ENCODE measurements at places on chromosomes 5 and 9.
A peak's percentile ranks its signal among the peaks of the same experiment; 100 is the strongest.

- DNase-seq = no peak
These were observed 117.5 kb downstream of the IRX2 start for GRCh38 chr5:2633992-2634391.

DNA sequence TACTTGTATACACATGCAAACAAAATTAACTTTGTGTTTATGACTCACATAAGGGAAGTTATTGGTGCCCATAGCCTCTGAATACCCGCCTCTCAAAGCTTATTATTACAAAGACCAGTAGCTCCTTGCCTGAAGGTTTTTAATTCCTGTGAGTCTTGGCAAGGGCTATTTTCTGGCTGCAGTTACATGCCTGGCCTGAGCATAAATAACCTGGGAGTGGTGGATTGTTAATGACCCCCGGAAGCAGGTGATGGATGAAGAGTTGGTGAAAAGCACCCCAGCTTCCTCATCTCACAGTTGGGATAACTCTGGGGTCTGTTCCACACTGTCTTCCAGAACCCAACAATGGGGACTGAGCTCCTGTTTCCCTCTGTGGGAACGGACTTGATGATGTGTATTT lies 594.5 kb downstream of the PDE4D start:
- no peak for DNase-seq

GRCh38 chr9:71916834-71917534 lies 5.5 kb downstream of the C9orf85 start:
- DNase-seq = no peak

GRCh38 chr9:29644514-29644913 lies 2071.2 kb upstream of the C9orf72 start:
- DNase-seq = no peak

DNA sequence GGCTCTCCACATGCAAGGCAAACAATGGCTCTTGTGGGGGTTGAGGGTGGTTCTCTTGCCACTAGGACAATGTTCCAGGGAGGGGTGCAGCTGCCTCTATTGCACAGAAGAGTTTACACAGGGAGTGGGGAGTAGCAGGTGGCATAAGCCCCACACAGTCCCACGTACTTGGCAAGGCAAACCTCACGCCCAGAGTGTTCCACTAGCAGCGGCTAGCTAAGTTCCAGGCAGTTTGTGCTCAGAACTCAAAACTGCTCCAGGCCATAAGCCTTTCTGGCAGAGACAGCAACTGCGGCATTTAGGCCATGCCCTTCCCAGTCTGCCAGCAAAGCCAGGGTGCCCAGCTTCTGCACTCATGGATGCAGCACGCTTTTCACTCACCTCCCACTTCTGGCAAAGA lies 29.0 kb upstream of the BTNL3 start:
- DNase-seq = no peak

DNA sequence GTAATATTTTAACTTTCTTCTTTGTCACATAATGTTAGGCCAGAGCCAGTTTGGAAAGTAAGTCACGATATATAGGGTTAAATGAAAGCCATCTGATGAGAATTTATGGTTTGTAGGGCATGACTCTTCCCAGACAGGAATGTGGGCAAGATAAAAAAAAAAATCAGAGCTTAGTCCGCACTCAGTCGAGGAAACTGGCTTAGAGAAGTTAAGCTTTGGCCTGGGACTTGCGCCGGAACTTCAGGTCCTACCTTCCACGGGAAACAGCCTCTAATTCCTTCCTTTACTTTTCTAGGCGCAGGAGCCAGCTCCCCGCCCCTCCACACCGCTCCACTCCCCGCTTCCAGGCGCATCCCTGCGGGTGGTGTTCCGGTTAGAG lies 475 bp downstream of the DDX31 start:
- peak; percentile 75 for DNase-seq

- peak; percentile 77 for DNase-seq
These were observed 22.7 kb upstream of the LECT2 start for GRCh38 chr5:135977375-135977928.

DNA sequence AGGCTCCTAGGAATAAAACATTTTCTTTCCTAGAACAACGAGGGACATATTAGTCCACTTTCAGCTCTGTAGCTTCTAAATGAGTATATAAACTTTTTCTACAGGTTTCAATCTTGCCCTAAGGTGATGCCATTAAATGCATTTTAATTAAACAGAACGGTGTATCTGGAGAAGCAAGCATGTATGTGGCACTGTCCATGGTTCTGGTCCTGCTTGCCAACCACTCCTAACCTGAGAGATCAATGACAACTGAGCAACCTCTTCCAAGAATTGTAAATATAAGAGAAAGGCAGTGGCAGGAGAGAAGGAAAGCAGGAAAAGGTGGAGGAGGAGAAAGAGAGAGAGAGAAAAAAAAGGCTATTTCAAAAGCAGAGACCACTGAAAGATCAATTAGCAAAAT lies 95.6 kb upstream of the SPOCK1 start:
- DNase-seq = no peak

DNA sequence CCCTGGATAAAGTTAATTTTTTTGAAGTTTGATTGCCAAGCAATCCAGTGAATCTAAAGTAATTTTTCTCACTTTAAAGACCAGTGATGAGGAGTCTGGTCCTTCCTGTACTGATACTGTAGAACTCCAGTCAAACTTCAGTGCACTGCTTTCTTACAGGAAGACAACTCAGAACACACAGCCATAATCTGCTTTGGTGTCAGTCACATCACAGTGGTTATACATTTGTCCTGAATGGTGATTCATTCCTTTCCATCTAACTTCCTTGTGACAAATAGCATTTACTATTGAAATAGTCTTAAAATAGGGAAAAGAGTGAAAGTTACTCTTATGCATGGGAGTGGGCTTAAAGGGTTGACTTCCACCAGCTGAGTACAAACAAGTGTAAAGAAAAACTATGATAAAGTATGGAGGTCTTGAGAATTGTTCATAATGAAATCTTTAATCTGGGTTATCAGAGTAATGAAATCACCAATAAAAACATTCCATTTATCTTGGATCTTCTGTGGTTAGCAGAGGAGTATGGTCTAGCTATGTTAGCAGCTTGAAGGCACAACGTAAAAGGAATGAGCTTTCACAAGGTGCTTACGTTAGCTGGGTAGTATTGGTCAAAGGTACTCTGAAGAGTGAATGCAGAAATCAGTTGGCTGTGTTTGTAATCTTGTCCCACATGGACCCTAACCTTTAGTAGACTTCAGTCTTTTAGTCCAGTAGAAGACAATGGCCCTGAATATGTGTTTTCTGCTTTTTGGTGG lies 41.5 kb downstream of the DCP2 start:
- no peak for DNase-seq

GRCh38 chr5:170141636-170142035 lies 35.9 kb downstream of the FOXI1 start:
- no peak for DNase-seq

DNA sequence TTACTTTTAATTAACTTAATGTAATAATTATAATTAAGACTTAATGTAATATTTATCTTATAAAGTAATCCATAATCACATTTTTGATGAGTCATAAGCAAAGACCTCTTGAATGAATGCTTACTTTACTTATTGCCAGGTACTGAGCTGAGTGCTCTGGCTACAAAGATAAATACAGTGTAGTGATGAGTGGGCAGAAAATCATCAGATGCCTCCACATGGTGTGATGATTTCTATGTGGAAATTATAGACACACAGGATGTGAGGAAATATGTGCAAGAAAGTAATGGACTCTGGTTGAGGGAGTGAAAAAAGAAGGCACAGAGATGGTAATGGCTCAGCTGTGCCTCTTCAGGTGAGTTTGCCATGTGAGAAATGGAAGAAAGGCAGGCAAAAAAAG lies 422.6 kb upstream of the CD180 start:
- no peak for DNase-seq

DNA sequence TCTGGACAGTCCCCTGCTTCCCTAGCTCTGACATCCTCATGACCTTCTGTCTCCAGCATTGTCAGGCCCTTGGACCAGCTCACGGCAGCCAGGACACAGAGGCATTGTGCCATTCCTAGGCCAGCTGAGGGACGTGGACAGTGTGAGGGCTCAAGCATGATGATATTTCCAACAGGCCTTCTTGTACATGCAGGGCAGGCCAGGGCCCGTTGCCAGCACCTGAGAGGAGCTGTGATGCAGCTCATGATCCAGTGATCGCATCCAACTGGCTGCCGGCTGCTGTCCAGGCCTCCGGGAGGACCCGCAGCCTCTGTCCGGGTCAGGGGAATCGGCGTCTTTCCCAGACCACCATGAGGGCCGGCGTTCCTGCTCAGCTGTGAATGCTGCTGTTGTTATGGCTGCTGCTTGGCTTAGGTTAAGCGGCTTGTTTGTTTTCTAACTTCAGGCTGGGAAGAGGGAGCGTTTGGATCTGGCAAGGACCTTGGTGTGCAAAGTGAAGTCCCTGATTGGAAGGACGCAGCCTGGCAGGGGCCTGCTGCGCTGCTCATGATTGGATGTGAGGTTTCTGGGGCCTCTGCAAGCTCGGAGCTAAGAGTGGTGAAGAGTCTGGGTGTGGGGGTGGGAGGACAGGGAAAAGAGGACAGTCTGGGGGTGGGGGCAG lies 53.8 kb downstream of the PDZD2 start:
- no peak for DNase-seq

GRCh38 chr9:94700445-94700844 lies 26.1 kb upstream of the AOPEP start:
- no peak for DNase-seq

DNA sequence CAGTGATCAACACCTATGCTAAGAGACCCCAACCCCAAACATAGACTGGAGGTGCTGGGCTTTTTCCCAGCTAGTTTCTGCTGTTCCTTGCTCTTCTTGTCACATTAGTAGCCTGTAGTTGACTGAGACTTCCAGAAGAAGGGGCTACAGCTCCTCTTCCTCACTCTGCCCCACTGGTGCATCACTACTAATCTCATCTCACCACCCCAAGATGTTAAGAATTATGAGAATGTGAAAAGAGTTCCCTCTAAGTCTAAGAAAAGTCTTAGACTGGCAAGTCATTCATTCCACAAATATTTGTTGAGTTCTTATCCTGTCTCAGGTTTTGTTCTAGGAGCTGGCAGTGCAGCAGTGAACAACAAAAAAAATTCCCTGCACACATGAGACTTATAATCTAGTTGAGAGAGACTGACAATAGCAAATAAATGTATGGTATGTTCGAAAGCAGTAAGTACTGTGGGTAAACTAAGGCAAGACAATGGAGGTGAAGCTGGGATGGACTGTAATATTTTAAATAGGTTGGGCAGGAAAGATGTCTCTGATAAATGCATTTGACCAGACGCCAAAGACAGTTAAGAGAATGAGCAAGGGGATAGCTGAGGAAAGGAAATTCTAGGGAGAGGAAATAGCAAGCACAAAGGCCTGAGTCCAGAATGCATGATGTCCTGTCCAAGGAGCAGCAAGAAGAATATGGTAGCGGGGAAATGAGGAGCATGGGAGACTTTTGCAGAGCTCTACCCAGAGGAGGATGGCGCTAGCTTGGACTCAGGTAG lies 92.3 kb downstream of the PTCD2 start:
- no peak for DNase-seq

DNA sequence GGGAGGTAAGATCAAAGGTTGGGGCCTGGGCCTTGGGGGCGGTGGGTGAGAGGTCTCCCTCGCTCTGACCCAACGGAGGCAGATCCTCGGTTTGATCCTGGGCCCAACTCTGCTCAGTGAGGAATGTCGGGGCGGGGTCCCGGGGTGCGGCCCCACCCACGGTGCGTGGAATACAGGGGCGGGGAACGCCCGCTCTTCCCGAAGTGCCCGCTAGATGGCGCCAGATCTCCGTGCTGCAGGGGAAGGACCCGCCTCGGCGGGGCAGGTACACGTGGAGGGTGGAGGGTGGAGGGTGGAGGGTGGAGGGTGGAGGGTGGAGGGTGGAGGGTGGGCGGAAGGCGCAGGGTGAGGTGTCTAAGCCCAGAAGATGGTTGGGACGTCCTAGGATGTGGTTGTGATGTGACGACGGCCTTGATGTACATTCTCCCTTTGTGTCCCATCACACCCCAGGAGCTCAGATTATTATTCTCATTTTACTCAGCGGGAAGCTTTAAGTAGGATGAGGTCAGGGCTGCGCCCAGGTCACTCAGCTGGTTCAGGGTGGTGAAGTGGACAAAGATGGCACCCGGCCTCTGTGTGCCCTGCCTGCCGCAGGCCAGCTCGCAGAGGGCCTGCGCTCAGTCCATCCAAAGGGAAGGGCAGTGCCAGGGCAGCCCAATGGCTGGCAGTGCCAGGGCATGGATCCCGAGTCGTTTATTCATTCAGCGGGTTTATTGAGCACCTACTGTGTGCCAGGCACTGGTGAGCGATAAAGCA lies 9.4 kb upstream of the RPS14 start:
- peak; percentile 78 for DNase-seq

DNA sequence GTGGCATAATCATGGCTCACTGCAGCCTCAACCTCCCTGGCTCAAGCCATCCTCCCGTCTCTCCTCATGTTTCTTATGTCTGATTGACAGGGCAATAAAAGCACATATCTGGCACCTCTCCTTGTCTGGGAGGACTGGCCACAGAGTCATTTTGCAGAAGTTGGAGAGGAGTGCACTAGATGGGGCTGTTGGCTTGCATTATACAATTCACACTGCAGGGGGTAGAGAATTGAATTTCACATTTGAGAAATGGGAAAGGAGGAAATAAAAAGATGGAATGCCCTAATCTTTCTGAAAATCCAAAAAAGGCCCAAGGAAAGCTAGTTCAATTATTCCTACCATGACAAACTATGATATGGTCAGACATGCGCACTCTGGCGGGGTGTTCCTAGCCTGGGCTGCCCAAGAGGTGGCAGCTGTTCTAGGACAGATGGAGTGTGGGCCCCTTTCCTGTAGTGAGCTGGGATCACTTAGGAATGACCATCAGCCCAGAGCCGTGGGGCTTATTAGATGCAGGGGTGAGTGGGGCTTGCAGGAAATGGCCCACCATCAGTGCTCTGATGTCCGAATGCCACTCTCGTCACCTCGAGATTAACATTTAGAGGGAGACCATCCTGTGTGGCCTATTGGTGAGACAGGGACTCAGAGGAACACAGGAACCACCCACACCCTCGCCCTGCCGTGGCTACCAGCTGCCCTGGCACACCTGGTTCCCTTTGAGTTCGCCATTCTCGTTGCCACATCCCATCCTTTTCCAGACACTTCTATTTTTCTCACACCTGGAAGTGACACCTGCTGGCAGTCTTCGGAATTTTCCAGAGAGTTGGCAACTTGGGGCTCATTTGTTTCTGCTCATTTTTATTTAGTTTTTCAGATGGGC lies 21.8 kb upstream of the ANKRD18A start:
- no peak for DNase-seq

- DNase-seq = no peak
These were observed 4.7 kb downstream of the DNAI1 start for GRCh38 chr9:34463098-34463900.

DNA sequence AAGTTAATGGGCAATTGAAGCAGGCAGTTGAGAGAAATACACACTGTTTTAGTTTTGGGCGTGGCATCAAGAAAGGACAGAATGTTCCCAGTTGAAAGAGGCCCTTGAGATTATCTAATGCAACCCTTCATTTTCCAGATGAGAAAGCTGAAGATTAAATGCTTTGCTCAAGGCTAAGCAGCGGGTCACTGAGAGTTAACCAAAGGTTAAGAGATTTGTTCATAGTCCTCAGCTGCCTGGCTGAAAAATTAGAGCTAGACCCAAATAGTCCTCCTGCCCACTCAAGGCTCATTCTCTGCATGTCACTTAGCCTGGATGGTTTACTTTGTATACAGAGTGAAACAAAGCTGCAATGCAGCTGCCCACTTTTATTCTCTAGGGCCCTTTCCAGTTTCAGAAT lies 46.7 kb upstream of the MAMDC2 start:
- DNase-seq = peak; percentile 29

- DNase-seq = no peak
These were observed 102.0 kb downstream of the STK32A start for GRCh38 chr5:147336876-147337275.

GRCh38 chr9:16871336-16872151 lies 1.1 kb upstream of the BNC2 start:
- peak; percentile 27 for DNase-seq

- no peak for DNase-seq
These were observed 991.2 kb upstream of the ACO1 start for GRCh38 chr9:31393240-31393639.

Data from NCI-H82 (cell line).